ENCODE measurements at places on chromosomes 16 and 17.
A peak's percentile ranks its signal among the peaks of the same experiment; 100 is the strongest.

- no peak for DNase-seq
Measured at GRCh38 chr16:56604966-56605365, 3.4 kb upstream of the MT2A start.

DNA sequence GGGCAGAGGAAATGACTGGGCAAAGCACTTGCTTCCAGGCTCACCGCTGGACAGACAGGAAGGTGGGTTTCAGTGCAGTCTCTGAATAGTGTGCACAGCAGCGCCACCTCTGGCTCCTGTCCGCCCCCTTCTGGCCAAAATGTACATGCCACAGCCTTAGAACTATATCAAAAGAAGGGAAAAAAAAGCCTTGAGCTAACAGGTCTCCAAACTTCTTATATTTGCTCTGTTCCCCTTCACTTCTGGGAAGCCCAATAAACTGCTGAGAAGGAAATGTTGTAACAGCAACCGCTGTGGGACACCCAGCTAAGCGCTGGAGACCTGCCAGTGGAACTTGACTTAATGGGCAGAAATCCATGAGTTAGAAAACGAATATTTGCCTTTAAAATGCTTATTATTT lies 17.5 kb downstream of the COG7 start:
- DNase-seq, result peak; percentile 55

GRCh38 chr16:79814124-79814523 lies 213.6 kb upstream of the MAF start:
- no peak for DNase-seq

DNA sequence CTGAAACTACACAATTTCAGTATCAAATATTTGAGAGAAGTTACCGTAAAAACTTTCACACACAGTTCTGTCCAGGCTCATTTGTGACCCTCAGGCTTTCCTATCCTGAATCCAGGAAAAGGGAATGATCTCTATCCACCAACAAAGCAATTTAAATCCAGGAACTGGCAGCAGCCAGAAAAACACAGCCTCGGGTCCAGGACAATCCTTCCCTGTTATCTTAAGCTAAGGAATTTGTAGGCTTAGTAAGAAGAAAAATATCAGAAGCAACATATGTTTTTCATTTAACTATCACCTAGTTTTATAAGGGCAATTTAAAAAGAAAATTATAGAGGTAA lies 47.1 kb downstream of the TEX2 start:
- DNase-seq, result no peak

DNA sequence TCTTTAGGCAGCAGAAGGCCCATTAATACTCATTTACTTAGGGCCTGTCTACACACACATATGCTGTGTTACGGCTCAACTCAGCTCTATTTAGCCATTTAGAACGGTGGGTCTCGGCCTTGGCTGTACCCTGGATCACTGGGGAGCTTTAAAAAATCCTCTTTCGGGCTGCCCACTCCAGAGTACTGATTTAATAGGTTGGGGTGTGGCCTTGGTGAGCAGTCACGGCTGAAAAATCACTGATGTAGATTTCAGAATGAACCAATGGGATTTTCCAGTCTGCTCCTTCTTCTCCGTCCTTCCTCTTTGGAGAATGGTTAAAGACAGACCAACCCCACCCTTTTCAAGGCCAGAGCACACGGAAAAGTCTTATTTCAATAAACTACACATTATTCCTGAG lies 223.5 kb downstream of the CCDC182 start:
- DNase-seq, result no peak

All from stimulated activated CD4-positive, alpha-beta T cell treated with anti-CD3 and anti-CD28 coated beads, Interleukin-12 subunit alpha, Interleukin-12 subunit beta, amount 100 ng/mL, for 4 hours (primary cell).